Caudate nucleus (tissue), 63 donors: ENCODE measurements at places on chromosomes 4 and X.

- DNase-seq = no peak
These were observed 47.9 kb upstream of the QRFPR start for GRCh38 chr4:121428721-121429120.

GRCh38 chr4:154497889-154498288, 6.3 kb upstream of the DCHS2 start:
- no peak for DNase-seq

DNA sequence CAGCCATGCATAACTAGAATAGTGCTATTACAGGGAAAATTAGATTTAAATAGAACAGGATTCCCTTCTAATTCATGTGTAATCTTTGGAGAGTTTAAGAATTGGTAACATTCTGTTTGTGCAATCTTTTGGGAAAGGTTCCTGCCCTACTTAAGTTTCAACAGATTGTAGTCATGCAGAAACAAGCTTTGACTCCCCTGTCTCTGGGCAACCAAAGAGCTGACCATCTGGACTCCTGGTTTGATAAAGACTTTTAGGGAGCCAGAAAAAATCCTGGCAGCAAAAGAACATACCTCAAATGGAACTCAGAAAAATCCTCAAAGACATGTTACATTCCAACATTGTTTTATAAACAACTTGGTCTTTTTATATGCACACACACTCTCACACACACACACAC, 191.1 kb upstream of the NEIL3 start:
- DNase-seq = no peak

DNA sequence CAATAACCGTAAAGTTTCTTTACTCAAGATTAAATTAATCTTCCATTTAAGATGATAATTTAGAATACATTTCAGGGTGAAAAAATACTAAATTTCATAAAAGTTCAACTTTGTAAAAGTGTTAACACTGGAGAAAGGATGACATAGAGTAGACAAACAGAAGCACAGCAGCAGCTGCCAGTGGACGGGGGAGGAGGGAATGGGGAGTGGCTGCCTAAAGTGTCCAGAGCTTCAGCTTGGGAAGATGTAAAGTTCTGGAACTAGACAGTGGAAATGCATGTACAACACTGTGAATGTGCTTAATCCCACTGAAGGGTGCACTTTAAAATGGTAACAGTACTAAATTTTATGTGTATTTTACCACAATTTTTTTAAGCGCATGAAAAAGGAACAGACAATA, 39.9 kb downstream of the RELL1 start:
- DNase-seq = no peak

GRCh38 chr4:97910005-97910404, 233.3 kb downstream of the STPG2 start:
- DNase-seq = no peak

DNA sequence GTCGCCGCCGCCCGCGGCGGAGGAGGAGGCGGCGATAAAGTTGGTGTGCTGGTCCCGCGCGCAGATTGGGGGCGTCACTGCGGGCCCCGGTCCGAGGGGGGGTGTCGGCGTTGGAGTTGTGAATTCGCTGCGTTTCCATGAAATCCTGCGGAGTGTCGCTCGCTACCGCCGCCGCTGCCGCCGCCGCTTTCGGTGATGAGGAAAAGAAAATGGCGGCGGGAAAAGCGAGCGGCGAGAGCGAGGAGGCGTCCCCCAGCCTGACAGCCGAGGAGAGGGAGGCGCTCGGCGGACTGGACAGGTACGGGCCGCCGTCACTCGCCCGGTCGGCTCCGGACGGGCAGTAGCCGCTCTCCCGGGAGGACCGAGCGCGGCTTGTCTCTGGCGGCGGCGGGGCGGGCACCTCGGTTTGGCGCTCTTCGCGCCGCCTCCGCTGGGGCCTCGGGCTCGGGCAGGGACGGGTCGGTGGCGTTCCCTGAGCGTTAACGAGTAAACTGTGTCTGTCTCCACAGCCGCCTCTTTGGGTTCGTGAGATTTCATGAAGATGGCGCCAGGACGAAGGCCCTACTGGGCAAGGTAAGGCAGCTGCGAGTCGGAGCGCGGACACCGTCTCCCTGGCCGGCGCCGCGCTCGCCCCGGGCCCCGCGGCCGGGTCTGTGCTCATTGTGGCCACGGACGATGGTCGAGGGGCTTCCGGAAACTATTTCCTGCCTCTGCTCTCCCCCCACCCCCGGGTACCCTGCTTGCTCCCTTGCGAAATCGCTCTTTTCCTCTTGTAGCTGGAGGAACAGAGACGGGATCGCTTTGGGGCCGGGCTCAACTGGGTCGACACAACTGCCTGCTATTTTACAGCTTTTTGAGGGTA, 658 bp downstream of the KDM6A start:
- DNase-seq = peak; percentile 69

DNA sequence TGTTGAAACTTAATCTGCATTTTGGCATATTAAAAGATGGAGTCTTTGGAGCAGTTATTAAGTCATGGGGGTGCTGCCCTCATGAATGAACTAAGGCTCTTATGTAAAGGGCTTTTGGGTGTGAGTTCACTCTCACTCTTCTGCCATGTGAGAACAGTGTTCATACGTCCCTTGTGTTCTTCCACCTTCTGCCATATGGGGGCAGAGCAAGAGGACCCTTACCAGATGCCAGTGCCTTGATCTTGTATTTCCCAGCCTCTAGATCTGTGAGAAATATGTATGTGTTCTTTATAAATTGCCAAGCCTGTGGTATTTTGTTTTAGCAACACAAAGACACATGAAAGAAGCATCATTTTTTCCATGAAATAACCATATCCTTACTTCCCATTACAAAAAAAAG, 213.9 kb downstream of the SPOCK3 start:
- DNase-seq = no peak

DNA sequence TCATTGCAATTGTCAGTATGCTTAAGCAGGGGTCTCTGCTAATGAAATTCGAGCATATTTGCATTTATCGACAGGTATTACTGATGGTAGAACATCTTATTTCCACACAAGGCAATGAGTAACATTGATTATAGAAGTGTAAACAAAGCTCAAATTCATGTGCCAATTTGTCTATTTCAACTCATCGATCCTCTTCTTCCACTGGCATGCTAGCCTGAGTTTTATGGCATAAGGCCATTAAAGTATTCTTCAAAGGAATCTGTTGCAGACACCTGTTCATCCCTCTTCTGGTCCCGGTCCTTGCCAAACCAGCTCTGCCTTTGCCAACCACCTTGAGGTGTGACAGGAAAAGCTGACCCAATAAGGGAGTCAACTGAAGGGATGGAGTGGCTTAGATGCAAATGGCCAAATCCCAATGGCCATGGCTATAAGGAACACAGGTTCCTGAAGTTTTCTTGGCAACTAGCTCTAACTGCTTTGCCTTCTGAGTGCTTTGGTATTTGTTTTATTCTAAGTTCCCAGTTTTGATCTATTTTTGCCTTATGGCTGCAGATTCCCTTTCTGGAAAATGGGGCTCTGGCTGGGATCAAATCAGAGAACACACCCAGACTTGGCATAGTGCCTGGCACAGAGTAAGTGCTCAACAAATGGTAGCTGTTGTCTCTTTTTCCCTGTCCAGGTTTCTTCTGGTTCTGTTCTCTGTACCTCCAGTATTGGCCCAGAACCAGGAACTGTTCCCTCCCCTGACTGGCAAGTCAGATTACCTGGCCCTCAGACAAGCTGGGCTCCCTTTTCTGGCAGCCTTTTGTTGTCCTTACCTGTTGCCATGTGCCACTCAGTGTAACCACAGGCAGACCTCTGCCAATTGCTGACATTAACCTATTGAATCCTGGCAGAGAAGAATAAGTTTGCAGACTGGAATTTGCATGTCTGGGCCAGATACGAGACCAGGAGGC, 63.1 kb downstream of the RTL9 start:
- DNase-seq = no peak

DNA sequence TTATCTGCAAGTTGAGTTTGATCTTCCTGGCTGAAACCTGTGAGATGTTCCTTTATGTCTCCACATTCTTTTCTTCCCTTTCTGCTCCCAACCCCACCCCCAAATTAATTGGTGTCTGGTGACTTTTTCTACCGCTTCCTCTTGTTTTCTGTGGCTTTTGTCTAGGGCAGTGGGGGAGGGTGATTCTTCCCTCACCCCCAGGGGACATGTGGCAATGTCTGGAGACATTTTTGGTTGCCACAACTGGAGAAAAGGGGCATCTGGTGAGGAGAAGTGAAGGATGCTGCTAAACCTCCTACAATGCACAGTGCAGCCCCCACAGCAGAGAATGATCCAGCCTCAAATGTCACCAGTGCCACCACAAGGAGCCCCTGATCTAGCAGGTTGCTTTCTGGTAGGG, 152.9 kb downstream of the NHS start:
- DNase-seq = no peak

- no peak for DNase-seq
These were observed 98.8 kb downstream of the ADRA2C start for GRCh38 chr4:3864742-3865721.

GRCh38 chr4:87500092-87500462, 29.1 kb downstream of the SPARCL1 start:
- DNase-seq = no peak

DNA sequence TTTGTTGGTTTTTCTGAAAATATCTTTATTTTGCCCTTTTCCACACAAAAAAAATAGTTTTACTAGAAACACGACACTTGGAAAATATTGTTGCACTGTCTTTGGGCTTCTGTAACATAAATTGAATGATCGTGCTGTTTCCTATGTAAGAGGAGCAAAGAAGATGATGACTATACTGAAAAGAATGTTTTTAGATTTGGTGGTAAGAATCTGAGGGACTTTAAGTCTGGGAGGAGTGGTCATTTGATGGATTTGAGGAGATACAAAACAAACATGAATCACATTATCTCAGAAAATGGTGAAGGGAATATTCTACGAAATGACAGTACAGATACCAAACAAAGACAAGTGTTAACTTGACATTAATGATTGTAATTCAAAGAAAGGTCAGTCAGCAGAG, 328.8 kb downstream of the ADAM29 start:
- no peak for DNase-seq

GRCh38 chr4:84336964-84337705, 162.0 kb downstream of the NKX6-1 start:
- no peak for DNase-seq

GRCh38 chr4:149997881-149998421, 80.3 kb upstream of the DCLK2 start:
- DNase-seq = no peak

DNA sequence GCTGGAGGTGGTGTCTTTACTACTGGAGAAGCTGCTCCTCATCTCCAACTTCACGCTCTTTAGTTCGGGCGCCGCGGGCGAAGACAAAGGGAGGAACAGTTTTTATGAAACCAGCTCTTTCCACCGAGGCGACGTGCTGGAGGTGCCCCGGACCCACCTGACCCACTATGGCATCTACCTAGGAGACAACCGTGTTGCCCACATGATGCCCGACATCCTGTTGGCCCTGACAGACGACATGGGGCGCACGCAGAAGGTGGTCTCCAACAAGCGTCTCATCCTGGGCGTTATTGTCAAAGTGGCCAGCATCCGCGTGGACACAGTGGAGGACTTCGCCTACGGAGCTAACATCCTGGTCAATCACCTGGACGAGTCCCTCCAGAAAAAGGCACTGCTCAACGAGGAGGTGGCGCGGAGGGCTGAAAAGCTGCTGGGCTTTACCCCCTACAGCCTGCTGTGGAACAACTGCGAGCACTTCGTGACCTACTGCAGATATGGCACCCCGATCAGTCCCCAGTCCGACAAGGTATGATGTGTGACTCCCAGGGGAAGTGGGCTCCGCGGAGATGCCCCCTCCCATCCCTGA, 634 bp downstream of the LRAT start:
- DNase-seq = no peak
